ENCODE measurements at places on chromosomes 1 and 21.

DNA sequence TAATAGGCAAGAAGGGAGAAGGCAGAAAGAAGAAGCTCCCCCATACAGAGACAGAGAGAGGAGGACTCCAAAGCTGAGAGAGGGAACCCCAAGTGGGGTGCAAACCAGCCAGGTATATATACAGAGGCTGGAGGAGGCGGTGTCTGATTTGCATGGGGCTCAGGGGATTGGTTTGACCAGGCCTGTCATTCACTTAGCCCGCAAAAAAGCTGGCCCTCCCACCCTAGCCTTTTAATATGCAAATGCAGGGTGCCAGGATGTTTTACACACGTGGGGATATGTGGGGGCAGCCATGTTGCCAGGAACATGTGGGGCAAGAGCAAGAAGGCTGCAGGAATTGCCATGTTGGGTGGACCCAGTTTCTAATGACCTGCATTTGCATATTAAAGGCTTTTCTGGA is 37.0 kb upstream of the TENT5B start:
- DNase-seq: no peak

DNA sequence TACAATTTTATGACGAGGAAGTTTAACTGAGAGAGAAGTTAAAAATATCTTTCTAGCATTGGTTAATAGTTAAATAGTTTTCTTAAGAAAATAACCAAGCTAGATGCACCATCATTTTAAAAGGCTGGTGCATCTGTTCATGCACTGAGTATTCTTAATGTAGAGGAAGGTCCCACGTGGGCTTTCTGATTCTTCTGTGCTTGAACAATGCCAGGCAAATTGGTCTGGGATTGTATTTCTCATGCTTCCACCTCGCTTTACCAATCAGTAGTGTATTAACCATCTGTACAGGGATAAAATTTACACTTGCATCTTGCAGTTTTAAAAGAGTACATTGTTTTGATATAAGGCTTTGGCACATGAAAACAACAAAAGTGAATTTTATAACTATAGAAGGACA is 47.4 kb upstream of the MTF2 start:
- DNase-seq: no peak

DNA sequence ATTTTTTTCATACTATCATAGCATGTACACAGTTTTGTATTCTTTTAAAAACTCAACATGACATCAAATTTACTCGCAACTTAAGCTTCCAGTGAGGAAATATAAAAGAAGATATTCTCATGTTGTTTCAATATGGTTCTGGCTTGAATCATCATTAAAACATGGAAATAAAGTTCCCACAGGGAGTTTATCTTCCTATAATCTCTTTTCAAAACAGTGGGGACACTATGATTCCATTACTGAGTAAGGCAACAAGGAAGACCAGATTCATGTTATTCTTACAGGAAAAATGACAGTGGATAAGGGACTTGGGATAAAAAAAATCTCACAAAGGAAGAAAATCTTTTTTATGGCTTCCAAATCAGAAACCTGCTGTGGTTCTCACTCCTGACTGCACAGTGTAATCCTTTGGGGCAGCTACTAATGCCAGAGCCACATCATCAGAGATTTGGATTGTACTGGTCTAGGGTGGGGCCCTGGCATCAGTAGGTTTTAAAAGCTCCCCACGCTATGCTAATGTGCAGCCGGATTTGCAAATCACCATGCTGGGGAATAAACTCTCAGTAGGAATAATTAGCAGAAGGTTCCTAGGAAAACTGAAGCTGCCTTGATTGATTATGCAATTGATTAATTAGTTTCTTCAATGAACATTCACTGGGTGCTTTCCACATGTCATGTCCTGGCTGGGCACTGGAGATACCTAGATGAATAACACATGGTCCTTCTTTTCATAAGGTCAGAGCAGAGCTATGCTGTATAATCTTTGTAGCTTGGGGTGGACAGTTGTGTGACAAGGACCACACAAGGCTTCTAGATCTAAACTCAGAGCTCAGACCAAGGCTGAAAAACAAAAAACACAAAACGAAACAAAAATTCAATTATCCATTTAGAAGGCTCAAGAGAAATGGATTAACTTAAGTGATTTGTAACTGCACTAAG is 71.1 kb upstream of the C8B start:
- DNase-seq: no peak

DNA sequence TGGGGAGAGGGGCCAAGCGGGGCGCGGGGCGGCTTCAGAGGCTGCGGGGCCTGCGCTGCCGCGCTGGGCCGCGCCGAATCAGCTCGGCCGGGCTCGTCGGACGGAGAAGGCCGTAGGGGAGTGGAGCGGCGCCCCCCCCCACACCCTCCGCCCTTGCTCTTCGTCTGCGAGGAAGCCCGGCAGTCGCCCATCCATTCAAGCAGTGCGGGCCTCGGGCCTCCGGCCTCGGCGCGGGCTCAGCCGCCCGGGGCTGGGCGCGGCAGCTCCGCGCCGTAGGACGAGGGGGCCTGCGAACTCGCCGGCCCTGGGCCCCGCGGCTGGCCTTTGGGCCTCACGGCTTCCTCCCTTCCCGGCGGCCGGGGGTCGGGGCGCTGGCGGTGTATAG is 564 bp downstream of the CTPS1 start:
- no peak for DNase-seq

- DNase-seq: no peak
These were observed 15.4 kb upstream of the BTG2 start for GRCh38 chr1:203289982-203290260.

DNA sequence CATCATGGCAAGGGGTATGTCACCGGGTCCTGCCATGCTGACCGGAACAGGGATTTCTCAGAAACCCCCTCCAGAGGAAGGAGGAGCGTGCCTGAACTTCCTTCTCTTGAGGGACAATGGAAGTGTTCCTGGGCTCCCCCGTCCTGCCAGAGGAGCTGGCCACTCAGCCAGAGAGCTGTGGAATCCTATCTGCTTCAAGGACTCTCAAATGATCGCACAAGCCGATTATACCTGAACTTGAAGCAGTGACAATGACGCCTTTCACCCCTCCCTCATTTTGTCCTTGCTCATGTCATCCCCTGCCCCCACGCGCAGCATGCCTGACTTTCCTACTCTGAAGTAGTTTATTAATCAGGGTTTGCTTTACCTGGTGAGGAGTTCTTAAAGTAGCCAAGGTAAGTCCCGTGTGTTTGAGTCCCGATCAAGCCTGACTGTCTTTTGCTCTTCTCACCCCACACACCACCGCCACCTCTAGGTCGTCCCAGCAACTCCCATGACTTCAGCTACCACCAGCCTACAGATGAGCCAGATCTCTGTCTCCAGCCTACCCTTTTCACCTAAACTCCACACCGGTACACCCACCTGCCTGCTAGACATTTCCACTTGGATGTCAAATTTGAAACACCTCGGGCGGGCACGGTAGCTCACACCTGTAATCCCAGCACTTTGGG is 25.0 kb upstream of the PRELP start:
- no peak for DNase-seq

DNA sequence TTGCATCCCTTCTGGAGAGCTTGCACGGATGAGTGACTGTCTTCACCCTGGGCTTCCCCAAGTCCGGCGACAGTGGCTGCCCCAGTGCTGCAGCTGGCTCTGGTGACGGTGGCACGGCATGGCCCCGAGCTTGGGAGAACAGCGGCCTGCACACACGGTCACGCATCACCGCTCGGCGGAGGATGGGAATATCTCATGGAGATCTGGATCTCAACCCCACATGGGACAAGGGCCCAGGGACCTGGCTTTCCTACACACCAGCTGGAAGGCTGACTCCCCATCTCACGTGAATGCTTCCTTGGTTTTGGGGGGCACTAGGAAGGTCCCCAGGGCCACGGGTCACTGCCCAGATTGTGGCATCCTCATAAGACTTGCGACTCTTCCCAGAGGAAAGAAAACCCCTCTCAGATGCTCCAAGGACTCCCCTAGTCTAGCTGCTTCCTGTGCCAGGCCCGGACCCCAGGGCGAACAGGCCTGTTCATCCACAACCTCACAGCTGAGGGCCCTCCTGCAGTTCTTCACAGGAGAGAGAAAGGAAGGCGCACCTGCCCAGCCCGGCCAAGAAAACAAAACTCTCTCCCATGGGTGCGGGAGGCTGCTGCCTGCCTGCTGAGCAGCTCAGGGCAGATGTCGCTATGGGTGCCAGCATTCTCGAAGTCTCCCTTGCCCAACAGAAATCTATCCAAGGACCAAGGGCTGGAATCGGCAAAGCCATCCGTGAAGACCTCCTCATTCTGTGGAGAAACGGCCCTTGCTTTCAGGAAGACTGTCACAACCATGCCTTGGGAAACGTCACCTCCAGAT is 9.9 kb downstream of the CFAP410 start:
- DNase-seq: peak; percentile 53

GRCh38 chr1:22540337-22540736 is 23.0 kb upstream of the EPHA8 start:
- no peak for DNase-seq

DNA sequence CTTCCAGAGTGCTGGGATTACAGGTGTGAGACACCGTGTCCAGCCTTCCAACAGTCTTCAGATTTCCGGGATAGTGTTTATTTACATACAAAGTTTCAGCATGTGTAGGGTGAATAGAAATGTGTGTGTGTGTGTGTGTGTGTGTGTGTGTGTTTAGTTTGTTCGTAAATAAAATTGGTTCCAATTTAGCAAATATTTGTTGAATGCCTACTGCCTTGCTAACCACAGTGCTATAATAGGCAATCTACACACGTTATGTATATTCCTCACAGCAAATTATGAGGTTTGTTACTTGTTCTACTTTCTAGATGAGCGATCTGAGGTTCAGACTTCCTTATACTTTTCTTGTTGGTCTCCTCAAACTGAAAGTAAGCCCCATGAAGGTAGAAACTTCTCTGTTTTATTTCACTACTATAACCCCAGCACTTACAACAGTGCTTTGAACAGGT is 32.8 kb upstream of the EPS15 start:
- DNase-seq: no peak

- DNase-seq: peak; percentile 41
These were observed 5.4 kb upstream of the SLAMF8 start for GRCh38 chr1:159821171-159821867.

DNA sequence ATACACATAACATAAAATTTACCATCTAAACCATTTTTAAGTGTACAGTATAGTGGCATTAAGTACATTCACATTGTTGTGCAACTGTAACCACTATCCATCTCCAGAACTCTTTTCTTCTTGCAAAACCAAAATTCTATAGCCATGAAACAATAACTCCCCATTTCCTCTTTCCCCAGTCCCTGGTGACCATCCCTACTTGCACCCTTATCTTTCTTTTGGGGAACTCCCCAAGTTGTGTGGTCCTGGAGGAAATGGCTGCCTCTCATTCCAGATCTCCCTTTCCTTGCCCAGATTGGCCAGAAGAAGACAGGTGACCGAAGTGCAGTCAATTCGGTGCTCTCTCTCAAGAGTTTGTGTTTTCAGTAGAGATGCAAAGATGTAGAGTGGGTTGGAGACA is 389.6 kb upstream of the C1orf87 start:
- no peak for DNase-seq

DNA sequence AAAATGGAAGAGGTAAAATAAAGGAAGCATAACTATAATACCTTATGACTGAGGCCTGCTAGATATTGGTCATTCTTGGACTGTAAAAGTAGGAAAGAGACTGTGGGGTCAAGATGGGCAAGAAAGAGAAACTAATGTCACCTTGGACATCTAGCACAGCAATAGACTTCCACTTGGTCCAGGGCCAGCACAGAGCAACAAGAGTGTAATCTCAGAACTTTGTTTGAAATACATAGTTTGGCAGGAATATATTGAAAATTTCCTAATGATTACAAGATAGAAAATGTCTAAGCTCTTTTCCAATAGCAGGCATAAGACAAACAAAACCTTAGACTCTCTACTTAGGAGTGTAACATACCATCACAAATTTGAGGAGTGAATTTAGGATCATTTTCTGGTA is 4.6 kb downstream of the LRRC8C start:
- DNase-seq: no peak

DNA sequence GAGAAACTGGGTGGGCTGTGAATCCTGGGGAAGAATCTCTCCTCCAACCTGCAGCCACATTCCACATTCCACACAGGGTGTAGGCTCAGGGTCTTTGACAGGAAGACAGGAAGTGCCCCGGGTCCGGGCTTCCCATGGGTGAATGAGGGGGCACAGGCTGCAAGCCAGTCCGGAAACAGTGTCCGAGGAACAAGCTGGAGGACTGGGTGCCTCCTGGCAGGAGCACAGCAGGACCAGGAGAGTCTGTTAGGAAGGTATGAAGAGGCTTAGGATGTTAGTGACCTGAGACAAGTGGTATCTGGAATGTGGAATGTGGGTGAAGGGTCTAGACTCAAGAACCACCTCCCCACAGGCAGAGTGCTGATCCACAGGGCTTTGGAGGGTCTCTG is 121.0 kb upstream of the CD34 start:
- no peak for DNase-seq

DNA sequence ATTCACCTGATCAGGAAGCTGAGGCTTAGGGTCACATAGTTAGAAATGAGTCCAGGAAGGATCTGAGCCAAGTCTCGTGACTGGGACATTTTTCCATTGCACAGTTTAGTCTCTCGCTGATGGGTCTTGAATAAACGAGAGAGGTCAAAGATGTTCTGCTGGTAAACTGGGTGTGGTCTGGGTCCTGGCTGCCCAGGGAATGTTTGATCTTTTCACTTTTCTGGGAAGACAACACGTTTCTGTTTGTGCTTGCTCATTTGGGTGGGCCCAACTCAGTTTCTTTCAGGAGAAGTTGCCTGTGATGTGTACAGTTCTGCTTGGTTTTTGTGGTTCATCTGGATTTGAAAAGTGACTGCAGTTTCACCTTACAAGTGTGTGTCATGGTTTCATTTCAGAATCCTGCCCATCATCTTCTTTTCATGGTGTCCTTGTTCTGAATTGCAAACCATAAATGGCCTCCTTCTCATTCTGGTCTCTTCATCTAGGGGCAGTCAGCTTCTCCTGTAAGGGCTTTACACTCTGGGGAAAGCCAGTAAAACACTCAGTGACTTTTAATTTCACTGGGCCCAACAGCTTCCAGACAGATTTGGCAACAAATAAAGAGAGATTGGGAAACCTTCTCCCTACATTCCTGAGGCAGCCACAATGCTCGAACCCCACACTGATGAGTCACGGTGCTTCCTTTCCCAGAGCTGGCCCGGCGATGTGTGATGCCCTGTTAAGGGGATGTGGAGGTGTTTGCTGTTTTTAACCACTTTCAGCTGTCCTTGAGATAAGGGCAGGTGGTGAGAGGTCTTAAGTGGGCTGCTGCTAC is 7.2 kb upstream of the TACSTD2 start:
- DNase-seq: no peak

DNA sequence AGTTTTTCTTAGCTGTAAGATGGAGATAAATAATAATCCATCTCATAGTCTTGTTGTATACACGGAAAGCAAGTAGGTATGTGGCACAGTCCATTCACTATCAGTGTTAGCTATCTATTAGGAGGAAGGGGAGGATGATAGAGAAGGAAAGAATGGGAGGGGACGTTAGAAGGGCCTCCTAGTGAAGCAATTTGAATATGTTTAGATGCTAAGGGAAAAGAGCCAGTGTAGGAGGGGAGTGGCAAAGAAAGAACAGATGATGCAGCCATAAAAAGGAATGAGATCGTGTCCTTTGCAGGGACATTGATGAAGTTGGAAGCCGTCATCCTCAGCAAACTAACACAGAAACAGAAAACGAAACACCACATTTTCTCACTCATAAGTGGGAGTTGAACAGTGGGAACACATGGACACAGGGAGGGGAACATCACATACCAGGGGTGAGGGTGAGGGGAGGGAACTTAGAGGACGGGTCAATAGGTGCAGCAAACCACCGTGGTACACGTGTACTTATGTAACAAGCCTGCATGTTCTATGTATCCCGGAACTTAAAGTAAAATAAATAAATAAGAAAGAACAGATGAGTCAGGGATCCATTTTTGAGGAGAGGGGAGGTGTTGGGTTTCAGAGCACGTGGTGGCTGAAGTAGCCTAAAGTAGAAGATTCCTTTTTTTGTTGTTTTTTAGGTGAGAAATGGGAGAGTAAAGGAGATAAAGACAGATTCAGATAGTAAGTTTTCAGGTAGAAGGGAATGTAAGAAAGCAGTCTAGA is 124.1 kb downstream of the POU2F1 start:
- DNase-seq: no peak

All from NCI-H2107 (cell line).